ENCODE measurements at places on chromosomes 12 and 14.

- DNase-seq, result peak; percentile 15
These were observed at the start of gene CCDC175 for GRCh38 chr14:59576332-59577294. Gene CCDC175 (minus strand): TSS chr14:59576812. CDS start chr14:59576775, 37 bp downstream.

DNA sequence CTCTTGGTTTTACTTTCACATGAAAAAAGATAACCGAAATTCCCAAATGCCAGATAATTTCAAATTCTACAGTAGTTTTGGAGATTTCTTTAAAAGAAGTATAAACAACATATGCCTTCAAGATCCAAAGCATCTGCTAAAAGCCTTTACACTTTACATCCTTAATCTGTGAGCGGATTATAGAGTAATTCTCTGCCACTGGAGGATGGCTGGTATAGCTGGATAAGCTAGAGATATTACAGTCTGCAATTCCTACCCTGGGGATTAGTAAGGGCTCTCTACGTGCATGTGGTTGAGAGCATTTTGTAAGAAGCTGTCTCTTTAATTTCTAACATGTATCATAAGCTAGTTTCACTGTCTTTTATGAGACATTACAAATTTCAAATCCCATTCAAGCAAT is 240.3 kb upstream of the HMGA2 start:
- no peak for DNase-seq

DNA sequence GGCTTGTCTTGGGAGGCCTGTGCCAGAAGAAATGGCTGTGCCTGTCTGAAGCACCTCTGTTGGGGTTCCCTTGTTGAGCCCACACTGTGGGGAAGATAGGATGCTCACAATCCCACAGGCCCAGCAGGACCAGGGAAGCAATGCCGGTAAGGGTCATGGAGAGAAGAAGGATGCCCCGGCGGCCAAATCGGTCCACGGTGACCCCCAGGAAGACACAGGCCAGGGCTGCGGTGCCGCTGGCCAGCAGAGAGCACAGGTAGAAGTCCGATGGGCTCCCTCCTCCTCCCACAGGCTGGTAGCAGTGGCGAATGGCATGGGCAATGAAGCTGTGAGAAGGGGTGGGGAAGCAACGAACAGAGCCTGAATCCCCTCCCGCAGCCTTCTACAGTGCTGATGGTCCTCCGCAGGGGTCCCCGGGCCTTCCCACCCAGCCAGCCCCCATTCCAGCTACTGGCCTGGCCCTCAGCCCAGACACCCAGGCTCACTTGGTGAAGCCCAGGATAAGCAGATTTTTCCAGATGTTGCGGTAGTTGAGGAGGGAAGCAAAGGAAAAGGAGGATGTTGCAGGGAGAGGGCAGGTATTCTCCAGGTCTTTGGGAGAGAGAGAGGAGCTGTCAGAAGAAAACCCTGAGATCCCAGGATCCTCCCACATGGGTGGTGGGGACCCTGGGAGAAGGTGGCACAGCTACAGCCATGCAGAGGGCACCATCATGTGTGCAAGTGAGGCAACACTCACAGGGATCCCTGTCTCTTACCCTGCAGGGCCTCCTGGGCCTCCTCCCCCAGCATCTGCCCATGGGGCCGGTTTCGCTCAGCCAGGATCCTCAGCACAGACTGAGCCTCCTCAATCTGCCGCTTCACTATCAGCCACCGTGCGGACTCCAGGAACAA is 5.0 kb downstream of the SLC22A17 start:
- DNase-seq, result no peak

DNA sequence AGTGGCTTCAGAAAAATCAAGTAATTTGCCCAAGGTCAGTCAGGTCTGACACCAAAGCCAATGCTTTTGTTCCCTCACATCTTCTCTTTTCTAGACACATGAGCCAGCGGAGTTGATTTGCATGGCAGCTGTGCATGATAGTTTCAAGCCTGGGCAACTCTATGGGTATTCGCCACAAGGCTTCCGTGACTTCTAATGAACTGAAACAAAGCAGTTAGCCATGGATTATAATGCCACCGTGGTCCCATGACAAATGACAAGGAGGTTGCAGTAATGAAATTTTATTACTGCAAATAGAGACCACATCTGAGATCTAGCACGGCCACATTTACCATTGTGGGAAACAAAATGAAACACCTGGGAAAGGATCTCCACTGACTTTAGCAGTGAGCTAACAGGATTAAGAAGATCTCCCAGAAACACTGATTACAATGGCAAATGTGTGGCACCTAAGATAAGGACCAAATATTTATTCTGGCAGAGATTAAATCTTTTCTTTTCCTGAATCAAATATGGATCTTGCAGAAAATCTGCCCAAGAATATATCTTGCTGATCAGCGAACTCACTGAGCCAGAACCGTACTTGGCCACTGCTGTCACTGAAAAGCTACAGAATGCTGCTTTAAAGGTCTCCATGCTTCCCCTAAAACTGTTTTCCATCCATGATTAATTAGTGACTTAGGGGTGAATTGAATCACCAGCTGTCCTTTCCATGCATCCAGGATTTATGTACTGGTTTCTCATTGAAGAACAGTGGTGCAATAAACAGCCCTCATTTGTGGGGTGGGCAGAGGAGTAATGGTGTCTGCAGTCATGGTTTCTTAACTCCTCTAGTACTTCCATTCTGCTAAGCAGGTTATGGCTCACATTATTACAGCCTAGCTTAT is 551.0 kb downstream of the DIO2 start:
- no peak for DNase-seq

Measured in keratinocyte (primary cell).